ENCODE measurements at places on chromosomes 2 and 18.

- no peak for DNase-seq
Measured at GRCh38 chr2:127163921-127164320, 56.2 kb downstream of the CYP27C1 start.

GRCh38 chr2:230969659-230970015, 26.3 kb upstream of the SPATA3 start:
- DNase-seq, result no peak

DNA sequence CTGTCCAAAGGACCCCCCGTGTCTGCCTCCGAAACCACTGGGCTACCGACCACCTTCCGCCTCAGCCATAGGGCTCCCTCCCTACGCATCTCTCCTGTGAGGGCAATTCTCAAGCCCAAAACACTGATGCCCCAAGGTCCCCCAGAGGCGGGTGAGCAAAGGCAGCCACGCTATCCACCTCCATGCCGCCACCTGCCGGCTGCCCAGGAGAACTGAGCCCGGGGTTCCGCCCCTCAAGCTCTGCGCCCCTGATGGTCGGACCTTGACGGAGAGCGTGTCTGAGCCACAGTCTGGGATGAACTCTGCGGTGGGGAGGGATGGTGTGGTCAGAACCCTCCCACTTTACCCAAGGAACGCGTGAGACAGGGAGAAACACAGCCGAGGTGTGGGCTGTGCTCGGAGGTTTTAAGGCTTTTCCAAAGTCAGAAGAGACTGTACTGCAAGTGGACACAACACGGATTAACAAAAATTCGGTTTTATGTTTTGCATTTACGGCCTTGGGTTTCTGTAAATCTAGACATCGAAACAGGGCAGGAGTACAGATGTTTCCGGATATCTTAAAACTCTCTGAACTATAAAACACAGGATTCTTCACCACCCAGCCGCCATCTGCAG, 114.1 kb downstream of the ZNF516 start:
- no peak for DNase-seq

GRCh38 chr2:239312741-239313667, 87.8 kb downstream of the HDAC4 start:
- no peak for DNase-seq

GRCh38 chr2:151040039-151040438, 221.6 kb downstream of the RBM43 start:
- no peak for DNase-seq

DNA sequence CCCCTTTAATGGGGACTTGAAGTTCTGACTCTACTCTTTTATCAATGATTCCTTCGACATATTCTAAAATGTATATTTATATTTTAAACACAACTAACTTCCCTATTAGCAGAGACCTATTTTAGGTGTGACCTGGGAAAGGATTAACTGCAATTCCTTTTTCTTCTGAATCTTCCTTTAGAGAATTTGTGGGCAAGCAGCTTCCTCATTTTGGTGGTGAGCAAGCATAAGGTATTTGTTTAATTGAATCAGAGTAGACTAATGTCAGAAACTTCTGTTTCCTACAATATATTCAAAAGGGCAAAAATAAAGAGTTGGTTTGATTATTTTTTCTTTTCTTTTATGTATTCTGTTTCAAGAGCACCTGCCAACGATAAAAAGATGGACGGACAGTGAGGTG, 237.0 kb downstream of the IKZF2 start:
- DNase-seq, result no peak

- DNase-seq, result no peak
Measured at GRCh38 chr18:1222880-1223279, 318.2 kb downstream of the ADCYAP1 start.

DNA sequence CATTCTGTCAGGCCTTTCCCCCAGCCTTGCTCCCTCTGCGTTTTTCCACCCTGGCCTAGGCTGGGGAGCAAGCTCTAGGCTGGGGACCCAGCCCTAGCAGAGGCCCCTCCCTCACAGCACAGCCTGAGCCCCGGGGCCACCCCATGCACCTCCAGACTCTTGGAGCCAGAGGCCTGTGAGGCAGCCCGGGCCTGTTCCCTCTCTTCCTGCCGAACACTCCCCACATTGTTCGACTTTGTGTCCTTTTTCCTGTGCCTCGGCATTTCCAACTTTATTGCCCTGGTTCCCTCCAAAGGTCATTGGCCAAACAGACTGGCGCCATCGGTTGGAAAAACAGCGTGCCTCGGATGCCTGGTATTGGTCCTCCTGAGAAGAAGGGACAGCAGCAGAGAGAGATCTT, 79.7 kb downstream of the HS1BP3 start:
- no peak for DNase-seq

- DNase-seq, result no peak
Measured at GRCh38 chr2:53314718-53315117, 452.9 kb upstream of the CHAC2 start.

- no peak for DNase-seq
Measured at GRCh38 chr2:215059724-215060123, 78.7 kb downstream of the ABCA12 start.

GRCh38 chr2:230874456-230874855, 9.7 kb downstream of the ITM2C start:
- no peak for DNase-seq

- DNase-seq, result no peak
Measured at GRCh38 chr2:158380746-158381145, 75.8 kb downstream of the CCDC148 start.

DNA sequence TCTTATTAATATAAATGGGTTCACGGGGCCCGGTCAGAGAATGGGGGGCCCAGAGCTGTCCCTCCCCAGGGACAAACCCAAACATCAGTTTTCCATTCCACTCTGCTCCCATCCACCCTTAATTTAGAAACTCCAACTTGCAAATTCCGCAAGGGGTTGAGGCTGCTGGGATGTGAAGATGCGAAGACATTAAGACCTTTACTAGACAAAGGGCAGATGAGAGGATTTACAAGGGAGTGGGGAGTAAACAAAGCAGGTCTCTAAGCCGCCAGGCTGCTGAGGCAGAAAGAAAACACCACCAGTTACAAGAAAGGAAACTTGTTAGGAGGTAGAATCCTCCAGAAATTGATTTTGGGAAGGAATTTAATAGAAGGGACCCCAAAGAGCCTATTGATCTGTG, 33.1 kb downstream of the MARCO start:
- no peak for DNase-seq

Data from NCI-H1105 (cell line).